ENCODE measurements at places on chromosomes 3 and 15.

DNA sequence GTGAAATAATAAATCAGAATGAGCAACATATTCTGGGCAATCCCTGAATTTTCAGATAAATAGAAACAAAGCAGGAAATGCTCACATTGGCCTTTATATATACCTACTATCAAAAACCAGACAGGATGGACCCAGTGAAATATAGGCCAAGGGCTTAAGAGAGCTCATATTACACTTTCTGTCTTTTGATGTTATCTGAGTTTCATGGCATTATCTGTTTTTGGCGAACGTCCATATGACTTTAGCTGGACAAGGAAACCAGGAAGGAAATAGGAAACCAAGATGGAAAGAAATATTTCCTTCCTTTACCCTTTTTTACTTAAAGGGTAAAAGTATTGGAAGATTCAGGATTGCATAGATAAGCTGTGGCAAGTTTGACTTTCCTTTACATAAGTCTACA, 274.8 kb downstream of the THSD4 start:
- no peak for DNase-seq

DNA sequence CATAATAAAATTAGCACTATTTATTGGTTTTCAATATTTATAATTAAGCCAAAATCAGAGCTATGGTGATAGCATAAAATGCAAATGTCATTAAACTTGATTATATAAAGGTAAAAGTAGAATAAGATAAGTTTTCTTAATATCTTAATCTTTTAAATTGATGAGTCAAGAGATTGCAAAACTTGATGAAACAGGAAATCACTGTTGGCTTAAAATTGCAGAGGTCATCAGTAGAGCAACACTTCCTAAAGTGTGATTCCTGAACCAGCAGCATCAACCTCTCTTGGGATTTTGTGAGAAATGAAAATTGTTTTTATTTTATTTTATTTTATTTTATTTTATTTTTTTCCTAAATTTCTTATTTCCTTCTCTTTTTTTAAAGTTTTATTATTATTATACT, 226.4 kb upstream of the CTDSPL start:
- DNase-seq = no peak

GRCh38 chr3:16816048-16816780, 68.5 kb upstream of the PLCL2 start:
- no peak for DNase-seq

DNA sequence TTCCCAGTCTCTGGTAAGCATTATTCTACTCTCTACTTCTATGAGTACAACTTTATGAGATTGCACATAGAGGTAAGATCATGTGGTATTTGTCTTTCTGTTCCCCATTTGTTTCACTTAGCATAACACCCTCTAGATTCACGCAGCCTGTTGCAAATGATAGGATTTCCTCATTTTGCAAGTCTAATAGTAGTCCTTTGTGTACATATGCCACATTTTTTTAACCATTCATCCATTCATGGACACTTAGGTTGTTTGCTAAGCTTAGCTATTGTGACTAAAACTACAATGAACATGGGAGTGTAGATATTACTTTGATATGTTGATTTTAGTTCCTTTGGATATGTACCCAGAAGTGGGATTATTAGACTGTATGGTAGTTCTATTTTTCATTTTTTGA, 717.9 kb upstream of the ALCAM start:
- no peak for DNase-seq

- no peak for DNase-seq
These were observed 33.7 kb upstream of the ZNF445 start for GRCh38 chr3:44511238-44511566.

DNA sequence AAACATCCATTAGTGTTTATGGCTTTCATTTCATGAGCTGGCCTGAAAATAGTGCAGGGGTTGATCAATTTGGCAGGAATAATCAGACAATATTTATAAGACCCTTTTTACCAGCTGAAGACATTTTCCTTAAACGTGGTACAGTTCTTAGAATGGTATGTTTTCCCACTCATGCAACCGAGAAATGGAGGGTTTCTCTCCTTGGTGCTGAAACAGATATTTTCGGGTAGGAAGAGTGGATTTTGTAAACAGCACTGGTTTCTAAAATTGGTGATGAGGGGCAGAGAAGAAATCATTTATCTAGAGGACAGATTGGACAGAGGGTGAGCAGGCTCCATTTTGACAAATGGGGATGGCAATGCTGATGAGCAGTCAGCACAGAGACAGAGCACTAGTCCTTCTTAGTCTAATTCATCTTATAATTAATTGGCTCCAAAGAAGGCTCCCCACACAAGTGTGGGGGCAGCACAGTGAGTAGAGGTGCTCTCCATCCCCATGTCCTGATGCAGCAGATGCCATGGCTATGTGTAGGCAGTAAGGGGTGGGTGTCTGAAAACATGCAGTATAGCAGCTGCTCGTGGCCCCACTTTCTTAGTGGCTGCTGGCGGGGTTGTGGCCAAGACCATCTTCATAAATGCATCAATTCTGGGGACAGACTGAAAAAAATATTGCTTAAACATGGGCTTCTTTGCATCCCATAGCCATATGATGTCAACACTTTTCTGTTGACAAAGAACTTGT, 18.1 kb upstream of the SLC7A14 start:
- no peak for DNase-seq

- no peak for DNase-seq
These were observed 100.1 kb upstream of the SLC6A11 start for GRCh38 chr3:10715886-10716285.

GRCh38 chr3:126352476-126353454, 4.4 kb downstream of the KLF15 start:
- DNase-seq = no peak

GRCh38 chr3:25441234-25441856, 13.3 kb downstream of the RARB start:
- peak; percentile 5 for DNase-seq

GRCh38 chr3:124230998-124231397, 239.1 kb upstream of the ROPN1 start:
- DNase-seq = no peak

- no peak for DNase-seq
These were observed 1106.8 kb downstream of the IGSF11 start for GRCh38 chr3:117927825-117928224.

- no peak for DNase-seq
These were observed 15.2 kb downstream of the DAZL start for GRCh38 chr3:16589867-16590624.

GRCh38 chr3:110932567-110932966, 139.0 kb upstream of the NECTIN3 start:
- no peak for DNase-seq

GRCh38 chr3:138646513-138646912, 37.9 kb downstream of the FAIM start:
- DNase-seq = no peak

DNA sequence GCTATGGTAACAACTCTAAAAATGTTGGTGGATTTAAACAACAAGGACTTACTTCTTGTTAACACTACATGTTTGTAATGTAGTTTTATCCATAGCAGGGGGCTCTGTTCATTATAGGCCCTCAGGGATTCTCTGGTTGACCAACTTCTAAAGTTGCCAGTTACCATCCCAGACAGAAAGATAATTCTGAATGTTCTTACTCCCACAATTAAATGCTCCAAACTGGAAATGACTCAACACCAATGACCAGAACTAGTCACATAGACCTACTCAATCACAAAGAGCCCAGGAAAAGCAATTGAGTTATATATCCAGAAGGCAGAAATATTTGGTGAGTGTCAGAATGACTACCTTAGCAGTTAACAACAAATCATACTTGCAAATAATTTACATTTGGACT, 199.3 kb upstream of the UMPS start:
- no peak for DNase-seq

- no peak for DNase-seq
These were observed 168.4 kb downstream of the STAC start for GRCh38 chr3:36548712-36549111.

DNA sequence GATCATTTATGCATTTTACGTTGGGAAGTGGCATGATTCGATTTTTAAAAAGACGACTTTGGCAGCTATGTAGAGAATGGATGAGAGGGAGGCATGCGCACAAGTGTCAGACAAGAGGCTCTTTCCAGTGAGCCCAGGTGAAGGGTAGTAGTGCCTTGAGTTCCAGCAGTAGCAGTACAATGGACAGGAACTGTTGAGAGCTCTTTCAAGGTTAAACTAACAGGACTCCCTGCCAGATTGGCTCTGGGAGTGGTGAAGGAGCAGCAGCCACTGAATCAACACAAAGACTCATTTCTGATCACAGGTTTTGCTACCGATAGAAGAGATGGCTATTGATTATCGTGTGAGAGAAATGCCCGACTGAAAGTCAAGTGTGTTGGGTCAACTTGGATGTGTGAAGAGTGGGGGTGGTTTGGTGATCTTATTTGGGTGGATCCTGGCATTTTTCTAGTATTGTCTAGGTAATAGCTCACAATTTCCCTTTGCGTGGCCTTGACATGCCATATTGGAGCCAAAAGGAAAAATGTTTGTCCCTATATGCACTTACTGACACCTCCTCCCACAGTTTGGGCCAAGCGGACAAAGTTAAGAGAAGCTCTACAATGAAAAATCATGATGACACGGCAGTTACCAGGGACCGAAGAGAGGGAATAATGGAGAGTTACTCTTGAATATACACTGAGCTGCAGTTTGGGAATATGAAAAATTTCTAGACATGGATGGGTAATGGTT, 81.6 kb upstream of the MDFIC2 start:
- no peak for DNase-seq

GRCh38 chr3:37218206-37218605, 43.8 kb upstream of the LRRFIP2 start:
- no peak for DNase-seq

DNA sequence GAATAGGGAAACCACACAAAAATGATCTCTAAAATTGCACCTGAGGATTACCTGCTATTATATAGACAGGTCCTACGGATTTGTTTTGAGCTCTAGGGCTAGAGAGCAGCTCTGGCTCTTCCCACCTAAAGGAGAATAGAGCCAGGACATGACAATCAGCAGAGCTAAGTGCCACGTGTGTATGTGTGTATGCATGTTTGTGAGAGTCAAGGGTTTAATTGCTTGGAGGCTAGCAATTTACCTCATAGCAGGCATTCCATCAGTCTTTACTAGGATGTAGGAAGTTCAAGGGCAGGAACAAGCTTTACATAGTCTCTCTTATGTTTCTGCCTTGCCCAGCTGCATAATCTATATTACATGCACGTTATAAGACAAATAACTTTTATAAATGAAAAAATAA, 498.2 kb downstream of the NSUN3 start:
- DNase-seq = no peak

- no peak for DNase-seq
These were observed 102.5 kb downstream of the IQSEC1 start for GRCh38 chr3:12970684-12971083.

DNA sequence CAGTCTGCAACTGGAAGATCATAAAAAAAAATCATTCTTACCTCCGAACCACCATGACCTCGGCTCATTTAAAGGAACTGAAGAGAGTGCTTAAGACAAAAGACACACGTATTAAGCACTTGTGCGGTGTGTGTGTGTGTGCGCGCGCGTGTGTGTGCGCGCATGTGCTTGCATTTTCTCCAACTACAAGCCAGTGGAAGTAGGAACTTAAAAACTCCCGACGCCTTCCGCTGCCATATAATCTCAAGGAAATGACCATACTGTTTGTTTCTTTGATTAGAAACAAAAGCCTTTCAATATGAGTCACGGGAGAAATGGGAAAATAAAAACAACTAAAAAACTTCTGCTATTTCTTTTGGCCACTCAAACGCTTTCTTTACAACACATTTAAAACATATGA, 32.4 kb downstream of the FRMD4B start:
- DNase-seq = no peak

DNA sequence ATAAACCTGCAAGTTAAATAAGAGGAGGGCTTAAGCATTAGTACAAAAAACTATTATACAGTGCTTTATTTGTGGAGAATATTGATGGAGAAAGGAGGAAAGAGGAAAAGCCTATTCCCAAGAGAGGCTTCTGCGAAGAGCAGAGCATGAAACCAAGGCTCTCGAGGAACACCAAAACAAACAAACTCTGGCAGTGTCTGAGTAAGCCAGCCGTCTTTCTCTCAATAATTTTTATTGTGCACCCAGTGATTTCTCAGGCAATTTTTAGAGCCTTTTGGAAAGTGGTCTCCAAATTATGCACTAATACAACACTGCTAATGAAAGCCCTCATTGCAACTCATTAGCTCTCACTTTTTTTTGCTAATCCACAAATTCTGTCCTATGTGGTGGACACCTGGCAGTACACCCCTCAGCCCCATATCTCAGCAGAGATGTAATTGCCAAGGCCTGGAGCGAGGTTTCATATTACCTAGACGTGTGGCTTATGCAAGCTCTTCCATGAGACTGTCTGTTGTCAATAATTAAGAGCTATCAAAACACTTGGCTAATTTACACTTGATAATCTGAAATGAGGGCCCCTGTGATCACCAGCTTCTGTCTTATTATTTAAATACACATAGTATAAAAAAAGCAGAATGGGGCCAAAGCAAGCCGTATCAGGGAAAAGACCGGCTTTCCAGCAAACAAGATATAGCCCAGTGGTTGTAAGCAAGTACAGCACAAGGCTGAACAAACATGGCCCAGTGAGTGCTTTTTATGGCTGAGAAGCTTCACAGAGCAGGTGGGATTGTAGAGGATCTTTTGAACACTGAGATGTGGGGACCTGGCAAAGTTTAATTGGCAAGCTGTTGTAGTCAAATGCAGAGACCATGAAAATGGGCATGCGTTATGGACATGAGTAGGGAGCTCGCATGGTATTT, 216.9 kb downstream of the ROBO2 start:
- no peak for DNase-seq

DNA sequence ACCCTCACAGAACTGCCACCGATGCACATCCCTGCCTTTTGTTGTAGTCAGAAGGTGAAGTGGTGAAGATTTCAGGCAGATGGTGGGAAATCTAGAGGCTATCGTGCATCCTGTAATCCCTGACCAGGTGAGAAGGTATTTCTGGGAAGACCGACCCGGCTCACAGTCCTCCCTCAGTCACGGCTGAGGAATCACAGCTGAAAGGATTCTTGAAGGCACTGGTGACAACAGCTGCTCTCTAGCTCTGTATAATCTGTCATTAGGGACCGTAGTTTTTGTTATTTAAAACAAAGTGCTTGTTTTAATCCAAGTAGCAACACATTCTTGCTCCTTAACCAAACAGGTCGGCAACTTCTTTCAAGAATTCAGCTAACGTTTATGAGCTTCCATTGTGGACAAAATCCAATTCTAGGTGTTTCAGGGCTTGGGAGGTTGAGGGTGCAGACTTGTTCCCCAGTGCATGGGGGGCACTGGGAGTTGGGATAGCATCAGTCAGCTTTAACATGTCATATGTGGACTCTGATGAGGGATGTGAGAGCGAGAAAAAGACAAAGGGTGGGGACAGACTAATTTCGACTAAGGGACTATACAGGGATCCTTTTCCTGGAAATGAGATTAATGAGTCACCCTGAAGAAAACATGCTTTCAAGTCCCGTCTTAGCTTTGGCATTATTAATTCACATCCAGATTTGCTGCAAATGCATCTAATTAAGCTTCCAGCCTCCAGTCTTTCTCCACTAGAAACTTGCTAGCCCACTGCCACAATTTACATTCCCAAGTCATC, 141.0 kb upstream of the RASGRP1 start:
- no peak for DNase-seq

GRCh38 chr3:12041446-12042041, 37.4 kb downstream of the SYN2 start:
- no peak for DNase-seq

- DNase-seq = no peak
These were observed 21.4 kb downstream of the CACNA2D2 start for GRCh38 chr3:50481992-50482391.

Data from CD4-positive, alpha-beta T cell treated with Interleukin-15 for 4 hours (primary cell).